ENCODE measurements at places on chromosomes 1 and 21.
A peak's percentile ranks its signal among the peaks of the same experiment; 100 is the strongest.

GRCh38 chr1:199857108-199857507 is 170.4 kb upstream of the NR5A2 start:
- peak; percentile 86 for DNase-seq

- no peak for DNase-seq
These were observed 11.2 kb upstream of the C2CD2 start for GRCh38 chr21:41965045-41965444.

- no peak for DNase-seq
These were observed 30.5 kb upstream of the RC3H1 start for GRCh38 chr1:174052621-174053020.

DNA sequence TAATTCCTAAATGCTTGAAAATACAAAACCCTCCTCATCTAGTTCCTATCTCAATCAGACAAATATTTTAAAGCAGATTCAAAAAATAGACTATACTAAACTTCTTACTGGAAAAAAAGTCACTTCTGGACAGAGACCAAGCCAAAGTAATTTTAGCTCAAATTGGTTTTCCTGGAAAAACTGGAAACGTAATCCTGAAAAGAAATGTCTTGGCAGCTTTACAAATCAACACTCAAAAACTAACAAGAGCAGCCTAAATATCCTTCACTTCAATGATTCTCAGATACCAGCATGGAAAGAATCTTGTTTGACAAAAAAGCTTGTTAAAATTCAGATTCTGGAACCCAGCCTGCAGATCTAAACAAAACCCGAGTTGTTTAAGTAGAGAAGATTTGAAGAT is 9.1 kb upstream of the GPR88 start:
- no peak for DNase-seq

GRCh38 chr1:98034505-98034904 is 113.7 kb upstream of the DPYD start:
- no peak for DNase-seq

GRCh38 chr1:195894411-195894810 is 713.8 kb downstream of the KCNT2 start:
- DNase-seq: no peak

DNA sequence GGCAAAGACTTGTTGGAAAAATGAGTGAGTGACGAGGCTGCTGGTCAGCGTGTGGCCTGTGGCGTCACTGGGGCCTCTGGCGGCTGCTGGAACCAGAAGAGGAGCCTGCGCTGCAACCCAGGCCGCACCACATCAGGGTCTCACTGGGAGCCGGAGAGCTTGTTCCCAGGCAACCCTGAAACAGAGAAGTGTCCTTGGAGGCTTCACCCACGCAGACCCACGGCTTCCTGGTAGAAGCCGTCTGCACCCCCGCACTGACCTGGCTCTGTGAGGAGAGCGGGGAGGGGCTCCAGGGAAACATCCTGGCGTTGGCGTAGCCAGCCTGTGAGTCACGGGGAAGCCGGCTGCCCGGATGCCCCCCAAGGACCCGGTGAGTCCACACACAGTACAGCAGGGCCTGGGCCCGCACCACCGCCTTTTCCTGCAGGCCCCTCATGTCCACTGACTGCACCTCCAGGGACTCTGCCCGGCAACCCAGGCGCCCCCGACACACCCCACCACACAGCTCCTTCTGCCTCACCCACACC is 57.4 kb downstream of the COL6A1 start:
- no peak for DNase-seq

DNA sequence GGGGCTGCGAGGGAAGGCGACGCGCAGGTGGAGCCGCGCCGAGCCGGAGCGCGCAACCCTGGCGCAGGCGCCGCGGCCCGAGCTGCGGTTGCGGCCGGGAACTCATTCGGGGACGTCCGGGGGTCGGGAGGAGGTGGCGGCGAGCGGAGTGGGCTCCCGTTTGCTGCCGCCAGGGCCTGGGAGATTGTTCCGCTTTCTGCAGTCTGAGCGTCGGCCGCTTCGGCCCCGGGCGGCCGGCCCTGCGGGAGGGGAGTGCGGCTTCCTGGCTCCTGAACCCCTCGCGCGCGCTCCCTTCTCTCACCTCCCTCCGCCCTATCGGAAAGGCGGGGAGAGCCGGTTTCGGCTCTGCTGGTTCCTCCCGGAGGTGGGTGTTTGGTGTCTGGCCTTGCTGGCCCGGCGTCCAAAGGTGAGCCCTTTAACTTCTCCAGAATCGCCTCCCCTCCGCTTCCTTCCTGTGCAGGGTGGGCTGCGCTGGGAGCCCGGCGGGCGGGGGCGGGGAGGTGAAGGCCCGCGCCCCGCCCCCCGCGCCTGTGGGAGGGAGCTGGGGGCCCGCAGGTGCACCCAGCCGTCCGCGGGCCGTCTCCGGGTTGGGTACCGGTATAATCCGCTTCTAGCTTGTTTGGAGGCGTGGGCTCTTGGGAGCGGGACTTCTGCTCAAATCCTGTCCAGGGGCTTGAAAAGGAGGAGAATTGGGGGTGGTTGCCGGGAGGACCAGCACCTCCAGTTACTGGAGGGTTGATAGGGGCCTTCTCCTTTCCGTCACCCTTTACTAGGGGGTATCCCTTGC is 683 bp downstream of the LRRC8D start:
- peak; percentile 91 for DNase-seq

GRCh38 chr1:34511802-34512201 is 243.0 kb upstream of the GJB5 start:
- DNase-seq: no peak

DNA sequence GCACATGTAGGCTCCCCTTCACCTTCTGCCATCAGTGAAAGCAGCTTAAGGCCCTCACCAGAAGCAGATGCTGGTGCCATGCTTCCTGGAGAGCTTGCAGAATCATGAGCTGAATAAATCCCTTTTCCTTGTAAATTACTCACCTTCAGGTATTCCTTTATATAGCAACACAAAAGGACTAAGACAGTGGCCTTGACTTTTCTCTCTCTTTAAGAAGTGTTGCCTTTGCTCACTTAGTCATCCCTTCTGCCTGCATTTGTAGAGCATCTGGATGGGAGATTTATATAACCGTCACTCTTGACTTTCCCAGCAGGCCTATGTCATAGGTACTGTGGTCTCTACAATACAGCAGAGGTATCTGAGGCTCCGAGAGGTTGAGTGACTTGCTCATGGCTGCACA is 3.7 kb downstream of the PCSK9 start:
- DNase-seq: no peak

- DNase-seq: no peak
These were observed 253.8 kb upstream of the HOOK1 start for GRCh38 chr1:59560807-59561450.

GRCh38 chr1:7006996-7007871 is 222.0 kb downstream of the CAMTA1 start:
- DNase-seq: no peak

GRCh38 chr1:109091078-109091838 is 694 bp downstream of the TMEM167B start:
- peak; percentile 81 for DNase-seq

DNA sequence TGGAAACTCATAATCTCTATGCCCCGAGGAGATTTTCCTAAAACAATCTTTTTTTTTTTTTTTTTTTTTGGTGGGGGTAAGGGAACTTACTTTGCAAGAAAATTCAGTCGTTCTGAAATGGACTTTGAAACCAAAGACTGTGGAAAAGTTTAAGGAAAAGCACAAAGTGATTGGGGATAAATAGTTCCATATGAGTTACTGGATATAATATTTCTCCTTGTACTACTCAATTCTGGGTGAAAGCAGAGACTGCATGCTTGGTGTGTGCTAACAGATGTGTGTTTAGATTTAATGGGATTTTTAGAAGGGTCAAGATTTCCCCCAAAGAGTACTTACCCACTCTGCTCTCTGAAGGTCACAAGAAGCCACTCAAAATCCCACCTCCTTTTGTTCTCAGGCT is 204.9 kb upstream of the USP24 start:
- no peak for DNase-seq

DNA sequence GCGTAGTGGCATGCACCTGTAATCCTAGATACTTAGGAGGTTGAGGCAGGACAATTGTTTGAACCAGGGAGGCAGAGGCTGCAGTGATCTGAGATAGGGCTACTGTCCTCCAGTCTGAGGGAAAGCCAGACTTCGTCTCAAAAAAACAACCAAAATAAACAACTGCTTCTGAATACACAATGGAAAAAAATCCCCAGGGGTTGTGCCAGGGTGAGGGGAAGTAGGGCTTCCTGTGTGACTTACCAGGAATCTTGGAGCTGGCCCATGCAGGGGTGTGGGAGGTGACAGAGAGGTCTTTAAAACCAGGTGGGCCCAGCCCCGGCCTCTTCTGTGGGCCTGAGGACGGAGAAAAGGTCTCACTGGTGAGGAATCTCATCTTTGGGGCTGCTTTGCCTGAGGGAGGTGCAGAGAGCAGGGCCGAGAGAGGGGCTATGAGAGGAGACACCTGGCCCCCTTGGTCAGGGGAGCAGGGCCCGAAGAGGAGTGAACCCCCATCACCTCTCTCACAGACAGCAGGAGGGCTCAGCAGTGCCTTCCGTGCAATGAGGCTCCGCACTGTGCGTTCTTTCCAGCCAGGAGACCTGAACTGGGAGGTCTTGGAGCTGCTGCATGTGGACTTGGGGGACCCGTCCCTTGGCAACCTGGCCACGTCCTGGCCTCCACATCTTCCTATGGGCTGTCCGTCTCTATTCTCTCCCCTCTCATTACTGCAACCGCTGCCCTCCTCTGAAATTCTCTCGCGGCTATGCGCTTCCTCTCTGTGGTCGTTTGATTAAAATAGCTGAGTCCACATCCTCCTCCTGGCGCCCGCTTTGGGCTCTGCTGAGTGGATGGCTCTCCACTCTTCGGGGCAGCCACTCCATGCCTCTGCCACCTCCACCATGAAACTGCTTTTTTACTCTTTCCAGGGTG is 10.7 kb downstream of the PLA2G5 start:
- DNase-seq: peak; percentile 4

DNA sequence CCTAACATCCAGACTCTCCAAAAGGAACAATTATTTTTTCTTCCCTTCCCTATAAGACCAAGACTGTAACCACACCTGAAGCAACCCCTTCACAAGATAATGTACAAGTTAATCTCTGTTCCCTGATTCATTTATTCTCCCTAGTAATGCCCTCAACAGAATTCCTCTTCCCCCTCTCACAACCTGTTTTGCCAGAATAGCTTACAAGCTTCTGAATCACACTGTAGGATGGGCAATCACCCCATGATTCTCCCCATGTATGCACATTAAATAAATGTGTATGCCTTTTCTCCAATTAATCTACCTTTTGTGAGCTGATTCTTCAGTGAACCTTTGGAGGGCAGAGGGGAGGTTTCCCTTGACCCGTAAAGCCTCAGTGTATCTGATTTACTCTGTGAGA is 20.9 kb upstream of the RNF11 start:
- no peak for DNase-seq

GRCh38 chr1:15915991-15916390 is 59.9 kb downstream of the ZBTB17 start:
- peak; percentile 64 for DNase-seq

- no peak for DNase-seq
These were observed 206.6 kb downstream of the DSCAM start for GRCh38 chr21:40640266-40640789.

DNA sequence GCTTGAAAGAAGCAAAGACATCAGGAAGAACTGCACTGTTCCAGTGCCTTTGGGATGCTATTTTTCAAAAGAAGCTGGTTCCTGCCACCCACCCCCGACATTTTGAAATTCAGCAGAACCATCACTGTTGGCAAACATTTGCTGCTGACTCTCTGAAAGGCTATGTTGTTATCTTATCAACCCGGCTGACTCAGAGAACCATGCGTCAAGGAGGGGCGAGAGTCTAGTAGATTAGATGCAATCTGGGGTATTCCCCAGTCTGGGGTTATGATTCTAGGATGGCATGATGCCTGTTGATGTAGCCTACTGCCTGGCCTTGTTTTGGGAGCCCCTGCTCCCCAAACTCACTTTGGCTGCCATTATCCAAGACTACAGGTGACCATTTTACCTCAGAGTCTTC is 267.8 kb upstream of the RUNX1 start:
- peak; percentile 21 for DNase-seq

- DNase-seq: no peak
These were observed 15.9 kb downstream of the SDC3 start for GRCh38 chr1:30892671-30893073.

- DNase-seq: no peak
These were observed 30.2 kb upstream of the NEK2 start for GRCh38 chr1:211705467-211706091.

GRCh38 chr1:35640380-35641232 is 720 bp downstream of the PSMB2 start:
- peak; percentile 41 for DNase-seq
